ENCODE measurements at places on chromosomes 11 and 22.
A peak's percentile ranks its signal among the peaks of the same experiment; 100 is the strongest.

DNA sequence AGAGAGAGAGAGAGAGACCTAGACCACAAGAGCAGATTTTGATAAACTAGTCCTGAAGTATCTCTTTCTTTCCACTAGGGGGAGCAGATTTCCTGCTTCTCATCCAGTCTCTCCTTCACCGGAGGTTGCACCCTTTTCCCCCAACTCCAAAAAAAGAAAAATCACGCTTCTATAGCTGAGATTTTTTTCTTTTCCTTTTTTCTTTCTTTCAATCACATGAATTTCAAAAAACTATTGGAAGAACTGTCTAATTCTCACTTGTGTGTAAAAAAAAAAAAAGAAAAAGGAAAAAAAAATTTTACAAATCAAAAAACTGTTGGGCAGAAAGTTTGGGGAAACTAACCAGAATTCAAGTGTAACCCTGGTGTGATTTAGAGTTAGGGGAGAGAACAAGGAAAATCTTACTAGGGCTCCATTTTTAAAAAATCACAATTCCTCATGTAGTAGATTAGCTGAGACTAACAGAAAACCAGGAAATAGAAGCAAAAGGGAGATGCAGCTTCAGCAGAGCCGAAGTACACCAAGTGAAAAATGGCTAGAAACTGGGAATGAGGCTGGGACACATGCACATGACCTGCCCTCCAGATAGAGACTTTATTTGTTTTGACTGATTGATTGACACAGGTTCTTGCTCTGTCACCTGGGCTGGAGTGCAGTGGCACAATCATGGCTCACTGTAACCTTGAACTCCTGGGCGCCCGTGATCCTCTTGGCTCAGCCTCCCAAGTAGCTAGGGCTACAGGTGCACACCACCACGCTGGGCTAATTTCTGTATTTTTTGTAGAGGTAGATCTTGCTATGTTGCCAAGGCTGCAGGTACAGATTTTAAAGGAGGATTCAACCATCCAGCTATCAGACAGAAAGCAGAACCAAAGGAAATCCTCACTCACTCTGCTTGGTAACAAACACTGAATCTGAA is 27.1 kb downstream of the SDHD start:
- DNase-seq = peak; percentile 66

DNA sequence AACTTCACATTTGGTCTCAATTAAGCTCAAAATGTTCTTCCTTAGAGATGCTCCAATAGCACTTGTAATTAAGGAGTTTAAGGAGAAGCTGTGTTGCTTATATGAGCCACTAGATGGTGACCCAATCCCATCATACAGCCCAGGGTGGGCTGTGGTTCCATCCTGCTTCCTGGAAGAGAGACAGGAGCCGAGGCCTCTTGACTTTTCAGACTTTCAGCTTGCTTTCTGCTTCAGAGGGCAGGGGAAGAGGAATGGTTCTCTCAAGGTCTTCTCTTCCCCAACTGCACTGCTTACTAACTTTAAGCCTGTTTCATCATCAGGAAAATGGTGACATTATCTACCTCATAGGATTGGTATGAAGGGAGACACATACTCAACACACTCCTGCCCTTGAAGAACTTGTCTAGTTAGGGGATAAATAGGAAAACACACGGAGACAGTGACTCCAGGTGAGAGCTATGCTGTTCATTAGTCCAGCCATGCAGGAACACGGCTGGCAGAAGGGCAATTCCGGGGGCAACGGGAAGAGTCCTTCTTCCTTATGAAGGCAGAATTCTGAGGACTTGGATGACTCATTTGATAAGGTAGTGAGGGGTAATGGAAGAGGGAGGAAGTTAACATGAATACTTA is 20.1 kb downstream of the TMEM218 start:
- peak; percentile 67 for DNase-seq

GRCh38 chr11:83827940-83828554 is 541.9 kb upstream of the CCDC90B start:
- peak; percentile 56 for DNase-seq

DNA sequence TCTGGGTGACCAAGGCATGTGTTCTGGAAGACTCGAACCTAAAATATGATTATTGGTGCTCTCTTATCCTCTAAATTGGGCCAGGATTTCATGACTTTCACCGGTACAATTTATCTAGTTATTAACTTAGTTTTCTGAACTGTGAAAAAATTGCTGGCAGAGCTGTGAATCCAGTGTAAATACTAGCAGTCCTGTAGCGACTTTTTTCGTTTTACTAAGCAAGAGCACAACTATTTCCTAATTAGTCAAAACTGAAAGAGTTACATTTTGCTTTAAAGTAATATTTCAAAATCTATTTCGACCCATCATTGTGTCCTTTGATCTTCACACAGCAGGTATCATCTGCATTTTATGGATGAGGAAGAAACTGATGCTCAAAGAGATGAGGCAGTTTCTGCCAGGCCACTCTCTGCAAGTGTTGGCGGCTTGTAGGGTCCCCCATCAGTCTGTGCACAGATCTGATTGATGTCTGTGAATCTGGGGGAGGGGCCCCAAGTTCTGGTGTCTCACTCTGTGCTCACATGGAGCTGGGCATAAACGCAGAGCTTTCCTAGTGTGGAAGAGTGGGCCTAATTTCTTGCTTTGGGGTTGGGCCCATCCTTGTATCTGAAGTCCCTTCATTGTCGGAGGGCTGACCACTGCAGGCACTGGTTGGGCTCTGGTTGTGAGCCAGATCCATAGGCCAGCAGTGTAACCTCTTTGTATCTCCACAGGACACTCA is 1.4 kb upstream of the TRMT2A start:
- no peak for DNase-seq

GRCh38 chr11:94018721-94019120 is 2.4 kb upstream of the HEPHL1 start:
- no peak for DNase-seq

DNA sequence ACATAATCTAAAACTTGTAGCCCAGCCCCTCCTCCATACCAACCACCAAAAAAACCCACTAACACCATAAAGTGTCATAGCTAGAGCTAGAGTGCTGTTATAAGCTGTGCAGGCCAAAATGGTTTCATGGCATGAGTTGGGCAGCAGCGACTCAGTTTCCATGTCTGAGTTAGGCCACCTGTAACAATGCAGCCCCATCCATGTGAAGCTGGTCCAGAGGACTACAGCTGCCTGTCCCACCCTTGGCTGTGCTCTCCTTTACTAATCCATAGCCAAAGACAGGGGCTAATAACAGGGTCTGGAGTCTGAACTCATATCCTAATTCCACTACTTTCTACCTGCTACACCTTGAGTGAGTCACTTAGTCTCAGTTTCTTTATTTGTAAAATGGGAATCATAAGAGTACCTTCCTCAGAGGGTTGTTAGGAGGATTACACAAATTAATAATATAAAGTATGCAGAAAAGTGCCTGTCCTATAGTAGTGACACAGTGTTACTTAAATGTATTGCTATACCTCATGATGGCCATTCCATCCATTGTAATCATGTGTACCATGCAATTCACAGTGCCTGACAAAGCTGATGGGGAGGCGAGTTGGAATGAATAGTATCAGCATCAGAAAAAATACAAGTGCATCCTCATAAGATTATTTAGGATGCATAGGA is 20.6 kb downstream of the KCNQ1OT1 start:
- DNase-seq = no peak

GRCh38 chr11:112173152-112173551 is 2.2 kb upstream of the BCO2 start:
- no peak for DNase-seq

GRCh38 chr11:128707681-128708080 is 13.8 kb downstream of the FLI1 start:
- peak; percentile 82 for DNase-seq

GRCh38 chr11:24145411-24145810 is 351.4 kb upstream of the LUZP2 start:
- peak; percentile 0 for DNase-seq

DNA sequence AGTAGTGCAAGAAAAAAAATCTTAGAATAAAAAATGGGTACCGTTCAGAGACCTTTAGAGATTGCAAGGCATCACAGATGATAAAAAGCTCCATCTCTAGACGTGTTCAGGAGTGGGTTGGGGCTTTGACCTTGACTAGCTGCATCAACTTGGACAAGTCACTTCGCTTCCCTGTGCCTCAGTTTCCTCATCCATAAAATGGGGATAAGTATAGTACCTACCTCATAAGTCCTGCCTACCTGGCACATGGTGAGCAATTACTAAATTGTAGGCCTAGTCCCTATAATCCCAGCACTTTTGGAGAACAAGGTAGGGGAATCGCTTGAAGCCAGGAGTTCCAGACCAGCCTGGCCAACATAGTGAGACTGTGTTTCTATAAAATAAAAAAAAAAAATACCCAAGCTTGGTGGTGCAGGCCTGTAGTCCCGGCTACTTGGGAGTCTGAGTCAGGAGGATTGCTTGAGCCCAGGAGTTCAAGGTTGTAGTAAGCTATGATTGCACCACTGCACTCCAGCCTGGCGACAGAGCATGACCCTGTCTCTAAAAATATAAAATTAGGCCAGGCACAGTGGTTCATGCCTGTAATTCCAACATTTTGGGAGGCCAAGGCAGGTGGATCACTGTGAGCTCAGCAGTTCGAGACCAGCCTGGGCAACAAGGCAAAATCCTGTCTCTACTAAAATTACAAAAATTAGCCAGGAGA is 6.0 kb upstream of the F2 start:
- no peak for DNase-seq

DNA sequence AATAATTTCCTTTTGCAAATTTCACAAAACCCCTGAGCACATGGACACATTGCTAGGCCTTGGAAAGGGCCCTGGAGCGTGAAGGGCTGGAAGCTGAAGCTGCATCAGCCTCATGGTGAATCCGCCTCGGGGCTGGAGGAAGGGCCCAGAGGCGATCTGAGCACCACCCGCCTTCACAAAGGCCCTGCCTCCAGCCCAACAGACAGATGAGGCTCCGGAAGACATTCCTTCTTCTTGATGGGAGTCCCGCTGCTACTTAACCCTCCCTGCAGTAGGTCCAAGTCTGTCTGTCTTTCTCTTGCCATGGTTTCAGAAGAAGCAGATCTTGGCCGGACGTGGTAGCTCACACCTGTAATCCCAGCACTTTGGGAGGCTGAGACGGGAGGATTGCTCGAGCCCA is 16.5 kb downstream of the ARRB1 start:
- no peak for DNase-seq

DNA sequence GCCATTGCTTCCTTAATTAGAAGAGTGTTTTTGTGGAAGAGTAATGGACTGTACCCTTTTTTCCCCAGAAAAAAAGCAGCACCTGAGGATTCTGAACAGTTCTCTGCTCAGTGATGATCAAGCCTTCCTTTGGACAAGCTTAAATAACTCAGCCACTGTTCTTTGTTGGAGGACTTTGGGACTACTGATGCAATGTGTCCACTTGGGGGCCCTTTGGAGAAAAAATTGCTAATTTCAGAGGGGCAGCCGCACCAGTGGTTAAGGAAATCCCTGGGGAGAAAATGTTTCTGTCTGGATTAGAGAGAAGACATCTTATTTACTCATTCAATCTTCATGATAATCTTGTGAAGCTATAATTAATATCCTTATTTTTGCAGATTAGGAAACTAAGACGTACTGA is 5.3 kb upstream of the KMT2A start:
- no peak for DNase-seq

DNA sequence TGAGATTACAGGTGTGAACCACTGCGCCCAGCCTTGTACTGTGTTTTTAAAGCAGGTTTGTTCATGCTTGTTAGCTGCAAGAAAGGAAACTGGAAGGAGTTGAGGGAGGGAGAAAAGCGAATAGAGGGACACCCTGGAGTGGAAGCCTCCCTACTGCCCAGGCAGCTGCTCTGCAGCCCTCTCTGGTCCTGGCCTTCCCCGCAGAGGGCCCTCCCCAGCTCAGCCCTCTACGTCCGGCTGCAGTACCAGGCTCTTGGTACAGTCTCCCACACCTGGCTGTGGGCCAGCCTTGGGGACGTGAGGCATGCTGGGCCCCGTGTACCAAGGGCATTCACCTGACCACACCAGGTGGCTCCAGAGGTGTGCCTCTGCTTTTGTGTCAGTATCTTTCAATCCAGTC is 70.8 kb downstream of the MED15 start:
- no peak for DNase-seq

GRCh38 chr11:75644946-75645345 is 23.9 kb downstream of the MAP6 start:
- no peak for DNase-seq

DNA sequence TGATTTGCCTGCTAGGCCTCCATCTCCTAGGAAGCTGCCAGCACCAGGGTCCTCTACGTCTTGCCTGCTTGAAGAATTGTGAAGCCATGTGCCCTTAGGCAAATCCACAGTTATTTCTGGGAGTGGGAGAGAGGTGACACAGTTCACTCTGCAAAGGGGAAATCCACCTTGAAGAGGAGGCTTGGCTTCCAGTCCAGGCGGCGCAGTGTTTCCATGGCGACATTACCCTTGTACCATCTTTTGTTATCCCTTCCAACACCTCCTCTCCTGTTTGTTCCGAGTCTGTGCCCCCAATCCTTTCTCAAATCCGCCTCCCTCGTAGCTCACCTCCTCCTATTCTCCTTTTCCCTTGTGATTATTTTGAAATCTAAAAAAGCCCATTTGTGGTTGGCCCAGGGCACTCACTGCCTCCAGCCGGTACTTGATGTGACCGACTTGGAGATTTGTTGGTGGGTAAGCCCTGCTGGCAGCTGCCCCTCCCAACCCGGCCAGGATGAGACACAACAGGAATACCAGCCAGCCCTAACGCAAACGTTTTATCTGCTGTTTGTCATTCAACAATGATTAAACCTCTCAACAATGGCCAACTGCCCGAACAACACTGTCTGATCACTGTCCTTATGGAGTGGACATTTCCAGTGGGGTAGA is 18.4 kb downstream of the SYT13 start:
- DNase-seq = no peak

All from fibroblast of skin of right quadriceps (primary cell).